ENCODE measurements at places on chromosomes 5 and 9.

GRCh38 chr5:107404595-107405374 lies 266.0 kb downstream of the EFNA5 start:
- DNase-seq: no peak

DNA sequence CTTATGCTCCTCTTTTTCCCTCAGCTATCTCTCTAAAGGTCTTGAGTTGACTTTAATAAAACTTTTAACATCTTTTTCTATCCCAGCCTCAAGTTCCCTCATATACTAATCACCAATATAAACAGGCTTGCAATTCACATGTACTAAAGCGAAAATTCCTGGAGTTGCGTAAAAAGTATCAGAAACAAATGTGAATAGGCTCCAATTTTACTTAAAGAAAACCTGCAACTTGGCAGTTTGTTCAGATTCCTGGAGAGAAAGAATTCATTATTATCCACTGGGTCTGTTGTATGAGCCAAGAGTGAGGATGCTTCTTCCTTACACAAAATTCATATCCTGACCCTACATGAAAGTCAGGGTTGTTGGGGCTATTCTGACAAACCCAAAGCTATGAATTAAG lies 384.2 kb downstream of the DTWD2 start:
- DNase-seq: no peak

GRCh38 chr5:142636093-142636492 lies 49.8 kb downstream of the FGF1 start:
- no peak for DNase-seq

- DNase-seq: no peak
Observed at GRCh38 chr5:136058039-136058971, 29.5 kb downstream of the TGFBI start.

DNA sequence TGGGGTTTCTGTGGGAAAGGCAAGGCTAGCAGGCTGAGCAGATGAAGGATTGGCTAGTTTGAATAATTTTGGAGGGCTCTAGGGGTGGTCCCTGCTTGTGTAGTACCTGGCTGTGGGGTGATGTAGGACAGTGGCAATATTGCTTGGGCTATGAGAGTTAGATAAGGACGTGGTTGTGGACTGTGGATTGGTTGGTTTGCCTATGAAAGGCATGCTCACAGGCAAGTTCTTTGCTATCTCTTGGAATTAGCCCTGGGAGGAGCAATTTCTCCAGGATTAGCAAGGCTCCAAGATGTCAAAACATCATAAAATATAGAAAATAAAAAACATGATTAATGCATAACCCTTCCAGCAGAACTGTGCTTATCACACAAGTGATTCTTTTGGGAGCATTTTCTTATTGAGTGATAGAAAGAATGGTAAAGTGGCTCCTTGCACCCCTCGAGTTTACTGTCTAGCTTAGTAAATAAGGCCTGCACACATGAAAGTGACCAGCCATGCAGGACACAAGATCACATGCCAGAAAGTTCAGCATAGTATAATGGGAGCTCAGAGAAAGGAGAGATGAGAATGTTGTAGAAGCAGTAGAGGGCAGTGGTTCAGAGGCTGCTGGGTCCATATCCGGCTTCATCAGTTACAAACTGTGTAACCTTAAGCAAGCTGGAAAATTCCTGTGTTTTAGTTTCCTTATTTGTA lies 13.8 kb downstream of the AOPEP start:
- no peak for DNase-seq

Data from effector CD4-positive, alpha-beta T cell (primary cell).